ENCODE measurements at places on chromosomes 3 and 15.

DNA sequence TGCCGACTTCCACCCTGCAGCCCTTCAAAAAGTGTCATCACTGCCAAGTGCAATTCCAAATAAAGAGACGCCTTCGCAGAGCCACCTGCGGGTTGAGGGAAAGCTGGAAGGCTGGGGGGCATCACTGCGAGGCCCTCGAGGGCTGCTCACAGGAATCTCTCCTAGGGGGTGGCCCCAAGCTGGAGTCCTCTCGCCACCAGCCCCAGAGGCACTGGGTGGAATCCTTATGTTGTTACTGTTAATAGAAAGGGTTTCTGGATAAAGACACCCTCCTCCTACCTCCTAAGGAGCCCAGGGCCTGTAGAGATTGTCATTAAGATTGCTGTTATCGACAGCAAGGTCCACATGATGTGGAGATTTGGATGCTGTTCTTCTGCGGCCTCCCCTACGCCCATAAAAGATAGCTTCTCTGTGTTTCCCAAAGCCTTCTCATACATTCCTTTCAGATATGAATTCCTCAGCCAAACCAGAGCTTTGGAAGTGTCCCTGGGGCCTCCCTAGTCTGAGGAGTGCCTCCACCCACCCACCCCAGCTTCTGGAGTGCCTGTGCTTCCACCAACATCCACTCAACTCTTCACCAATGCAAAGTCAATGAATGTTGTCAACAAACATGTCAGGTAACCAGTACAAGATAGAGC lies 512.7 kb downstream of the SHQ1 start:
- no peak for DNase-seq

DNA sequence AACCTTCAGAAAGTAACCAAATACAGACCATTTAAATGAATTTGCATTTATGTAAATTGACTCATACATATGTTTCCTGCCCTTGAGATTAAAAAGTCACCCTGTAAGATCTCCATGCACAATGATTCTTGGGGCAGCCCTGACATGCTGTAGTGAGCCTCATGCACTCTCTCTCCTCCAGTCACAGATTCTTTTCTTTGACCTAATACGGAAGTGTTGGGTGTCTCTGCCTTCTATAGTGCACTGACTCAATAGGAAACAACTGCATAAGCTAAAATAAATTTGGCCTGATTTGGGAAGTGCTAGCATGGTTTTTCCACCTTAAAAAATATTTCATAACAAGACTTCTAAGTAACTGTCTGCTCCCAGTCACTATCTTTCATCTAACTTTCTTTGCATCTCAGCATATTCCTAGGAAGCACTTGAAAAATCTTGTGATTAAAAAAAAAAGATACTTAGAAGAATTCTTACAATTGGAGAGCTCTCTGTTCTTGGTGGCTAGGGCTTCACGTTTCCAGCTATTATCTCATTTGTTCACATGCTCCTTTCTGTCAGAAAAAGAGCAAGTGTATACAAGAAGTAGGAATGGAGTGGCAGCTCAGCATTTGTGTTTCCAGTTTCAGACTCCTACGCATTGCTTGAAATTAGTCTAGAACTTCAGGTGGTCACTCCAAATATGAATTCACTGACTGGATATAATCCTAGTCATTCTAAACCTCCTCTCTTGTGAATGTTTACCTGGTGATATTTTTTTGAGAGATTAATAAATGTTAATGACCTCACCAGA lies 207.9 kb upstream of the COL8A1 start:
- DNase-seq: no peak

- DNase-seq: no peak
Measured at GRCh38 chr3:64023861-64024223, 548 bp upstream of the PSMD6 start.

- no peak for DNase-seq
Measured at GRCh38 chr3:3189961-3190360, 10.5 kb upstream of the CRBN start.

DNA sequence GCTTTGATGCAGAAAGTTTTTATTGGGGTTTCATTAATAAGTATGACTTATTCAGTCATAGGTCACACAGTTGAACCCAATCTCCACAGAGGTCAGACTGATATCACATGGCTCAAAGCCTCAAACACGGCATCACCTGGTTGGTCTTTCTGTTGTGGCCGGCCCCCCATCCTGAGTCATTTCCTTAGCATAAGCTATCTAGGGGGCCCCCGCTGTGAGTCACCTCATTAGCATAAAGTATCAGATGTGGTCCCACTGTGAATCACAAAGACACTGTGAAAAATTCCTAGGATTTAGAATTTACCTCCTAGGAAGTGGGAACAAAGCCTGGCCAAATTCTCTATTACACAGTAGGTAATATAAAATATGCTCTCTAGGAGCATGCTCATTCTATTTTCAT lies 502.2 kb downstream of the PYDC2 start:
- no peak for DNase-seq

DNA sequence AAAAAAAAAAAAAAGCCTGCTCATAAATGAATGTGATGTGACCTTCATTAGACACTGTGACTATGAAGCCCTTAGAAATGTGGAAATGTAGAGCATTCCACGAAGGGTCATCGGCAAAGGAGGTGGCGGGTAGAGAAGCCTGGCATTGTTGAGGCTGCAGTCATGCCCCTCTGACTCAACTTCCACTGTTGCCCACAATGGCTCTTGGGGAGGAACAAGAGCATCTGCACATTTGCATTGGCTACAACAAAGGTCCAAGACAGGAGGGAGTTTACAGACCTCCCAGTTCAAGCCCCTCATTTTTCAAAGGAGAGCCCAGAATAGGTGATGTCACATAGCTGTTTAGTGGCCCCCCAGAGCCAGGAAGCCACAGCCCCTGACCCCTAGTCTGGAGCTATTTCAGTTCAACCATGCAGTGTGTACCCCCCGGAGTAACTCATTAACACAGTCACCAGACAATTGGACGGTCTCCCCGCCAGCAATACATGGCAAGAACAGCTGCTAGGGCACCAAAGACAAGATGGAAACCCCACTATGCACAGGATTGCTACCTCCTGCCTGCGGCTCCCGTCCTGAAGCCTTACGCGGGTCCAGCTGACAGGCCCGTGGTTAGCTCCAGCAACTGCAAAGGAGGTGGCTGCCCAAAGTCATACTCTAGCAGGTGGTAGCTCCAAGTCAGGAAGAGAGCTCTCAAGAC lies 56.2 kb downstream of the SH3BP5 start:
- no peak for DNase-seq

GRCh38 chr15:56821721-56822425 lies 88.6 kb upstream of the ZNF280D start:
- no peak for DNase-seq

DNA sequence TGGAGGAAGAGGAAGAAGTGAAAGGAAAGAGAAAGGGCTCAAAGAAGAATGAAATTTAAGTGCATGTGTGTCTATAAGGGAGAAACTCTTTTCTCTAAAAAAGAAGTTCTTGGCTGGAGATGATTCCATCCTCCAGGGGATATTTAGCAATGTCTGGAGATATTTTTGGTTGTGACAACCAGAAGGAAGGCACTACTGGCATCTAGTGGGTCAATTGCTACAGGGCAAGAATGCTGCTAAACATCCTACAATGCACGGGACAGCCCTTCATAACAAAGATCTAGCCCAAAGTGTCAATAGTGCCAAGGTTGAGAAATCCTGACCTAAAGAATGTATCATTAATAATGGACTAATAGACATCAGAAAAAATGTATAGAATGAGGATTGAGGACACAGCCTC lies 57.4 kb upstream of the ST3GAL6 start:
- DNase-seq: no peak

GRCh38 chr3:58731673-58732072 lies 65.1 kb upstream of the FAM3D start:
- no peak for DNase-seq
